ENCODE measurements at places on chromosomes 12 and 14. TPM values are rescaled to one million over a fixed set of nuclear protein-coding genes. Genes with fewer than 3 reads are reported as not detected.

EML1 gene
- 29.2 TPM for polyA plus RNA-seq

TAS2R31 gene
- polyA plus RNA-seq, result 0.28 TPM

CLEC6A gene
- polyA plus RNA-seq, result not detected

DNA sequence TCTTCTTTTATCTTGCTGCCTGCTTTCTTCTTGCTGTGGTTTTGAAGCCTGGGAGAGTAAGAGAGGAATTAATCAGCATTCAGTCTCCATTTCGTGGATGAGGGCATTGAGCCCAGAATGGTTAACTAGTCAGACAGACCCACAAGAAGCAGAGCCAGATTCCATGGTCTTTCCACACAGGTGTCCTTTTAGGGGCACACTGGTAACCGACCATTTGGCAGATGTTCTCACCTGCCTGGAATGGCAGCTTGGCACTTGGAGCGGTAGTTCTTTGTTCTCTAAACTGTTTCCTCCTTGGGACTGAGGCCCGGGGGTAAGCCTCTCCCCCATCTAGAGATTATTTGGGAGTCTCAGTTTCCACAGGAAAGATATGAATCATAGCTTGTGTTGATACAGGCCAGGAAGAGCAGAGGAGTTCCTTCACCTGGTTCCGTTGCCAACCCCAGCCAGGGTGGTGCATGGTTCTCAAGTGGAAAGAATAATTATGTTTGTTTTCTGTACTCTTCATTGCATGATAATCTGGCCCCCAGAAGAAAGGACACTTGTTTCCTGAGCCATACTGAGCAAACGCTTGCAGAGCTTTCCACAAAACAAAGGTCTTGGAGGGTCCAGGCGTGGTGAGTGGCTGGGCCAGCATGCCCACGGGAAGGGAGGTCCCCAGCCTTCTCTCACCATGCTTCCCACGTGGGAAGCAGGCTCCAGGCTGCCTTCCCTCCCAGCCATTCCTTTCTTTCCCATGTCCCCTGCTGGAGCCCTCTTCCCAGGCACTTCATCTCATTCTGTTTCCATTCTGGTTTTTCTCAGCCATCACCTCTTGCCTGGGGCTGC lies 2.0 kb upstream of the KRT75 start:
- no peak for DNase-seq

DNA sequence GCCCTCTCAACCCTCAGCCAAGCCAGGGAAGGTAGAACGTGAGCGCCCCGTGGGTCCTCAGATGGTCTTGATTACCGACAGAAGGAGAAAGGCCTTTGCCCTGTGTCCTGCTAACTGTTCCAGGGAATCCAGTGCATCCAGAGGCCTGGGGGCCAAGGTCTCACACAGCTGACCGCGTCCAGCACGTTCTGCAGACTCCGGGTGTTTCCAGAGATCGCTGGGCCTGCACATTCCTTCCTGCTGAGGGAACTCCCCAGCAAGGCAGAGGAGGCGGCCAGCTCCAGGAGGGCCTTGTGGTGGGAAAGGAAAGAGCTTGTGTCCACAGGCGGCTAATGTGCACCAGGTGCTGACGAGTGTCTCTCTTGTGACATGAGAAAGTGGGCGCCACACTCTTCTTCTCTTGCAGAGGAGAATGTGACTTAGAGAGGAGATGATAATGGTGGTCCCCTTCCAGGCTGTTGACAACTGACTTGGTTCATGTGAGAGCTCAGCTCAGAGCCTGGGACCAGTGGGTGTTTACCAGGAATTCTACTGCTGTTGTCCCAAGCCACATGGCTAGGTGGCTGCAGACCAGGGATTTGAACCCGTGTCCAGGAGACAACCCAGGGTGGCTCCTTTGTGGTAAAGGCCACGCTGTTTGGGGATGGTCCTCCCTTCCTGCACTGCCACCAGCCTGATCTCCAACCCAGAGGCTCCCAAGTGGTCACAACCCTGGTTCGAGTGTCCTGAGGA lies 46.8 kb upstream of the DLK1 start:
- no peak for DNase-seq

- DNase-seq, result no peak
These were observed 208.5 kb downstream of the SLC41A2 start for GRCh38 chr12:104749545-104749944.

DNA sequence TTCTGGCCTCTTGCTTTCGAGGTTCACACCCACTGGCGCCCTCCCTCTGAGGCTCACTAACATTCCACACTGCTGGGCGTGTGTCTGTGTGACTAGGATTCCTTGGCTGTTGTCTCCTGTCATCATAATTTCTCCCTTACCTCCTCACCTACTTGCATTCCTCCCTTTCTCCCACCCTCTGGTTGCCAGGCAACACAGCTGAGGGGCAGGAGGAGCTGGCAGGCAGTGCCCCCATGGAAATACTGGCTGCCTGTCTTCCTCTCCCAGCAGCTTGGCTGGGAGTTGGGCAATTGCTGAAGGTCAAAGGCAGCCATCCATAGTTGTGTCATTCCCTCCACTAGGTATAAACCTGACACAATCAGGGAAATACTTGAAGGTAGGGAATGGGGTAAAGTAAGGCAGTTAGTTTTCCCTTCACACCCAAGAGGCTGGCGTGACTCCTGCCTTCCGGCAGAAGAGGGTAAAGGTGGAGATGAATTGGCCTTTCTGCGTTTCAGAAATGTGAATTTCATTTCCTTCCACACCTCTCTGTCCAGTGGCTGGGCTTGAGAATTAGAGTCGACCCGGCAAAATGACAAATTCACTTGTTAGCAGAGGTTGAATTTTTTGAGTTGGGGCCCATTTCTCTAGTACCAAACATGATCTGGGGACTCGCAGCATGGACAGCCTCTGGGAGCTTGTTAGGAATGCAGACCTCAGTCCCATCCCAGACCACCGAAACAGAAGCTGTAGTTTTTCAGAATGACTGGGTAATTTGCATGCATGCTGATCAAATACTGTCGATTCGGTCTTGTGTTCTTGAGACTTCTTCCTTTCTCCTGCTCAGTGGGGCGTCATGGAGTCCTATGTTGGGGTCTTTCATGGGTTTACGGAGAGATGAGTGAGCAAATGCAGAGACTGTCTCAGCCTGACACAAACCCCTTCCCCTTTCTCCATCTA lies 24.3 kb upstream of the EMP1 start:
- peak; percentile 74 for DNase-seq

DNA sequence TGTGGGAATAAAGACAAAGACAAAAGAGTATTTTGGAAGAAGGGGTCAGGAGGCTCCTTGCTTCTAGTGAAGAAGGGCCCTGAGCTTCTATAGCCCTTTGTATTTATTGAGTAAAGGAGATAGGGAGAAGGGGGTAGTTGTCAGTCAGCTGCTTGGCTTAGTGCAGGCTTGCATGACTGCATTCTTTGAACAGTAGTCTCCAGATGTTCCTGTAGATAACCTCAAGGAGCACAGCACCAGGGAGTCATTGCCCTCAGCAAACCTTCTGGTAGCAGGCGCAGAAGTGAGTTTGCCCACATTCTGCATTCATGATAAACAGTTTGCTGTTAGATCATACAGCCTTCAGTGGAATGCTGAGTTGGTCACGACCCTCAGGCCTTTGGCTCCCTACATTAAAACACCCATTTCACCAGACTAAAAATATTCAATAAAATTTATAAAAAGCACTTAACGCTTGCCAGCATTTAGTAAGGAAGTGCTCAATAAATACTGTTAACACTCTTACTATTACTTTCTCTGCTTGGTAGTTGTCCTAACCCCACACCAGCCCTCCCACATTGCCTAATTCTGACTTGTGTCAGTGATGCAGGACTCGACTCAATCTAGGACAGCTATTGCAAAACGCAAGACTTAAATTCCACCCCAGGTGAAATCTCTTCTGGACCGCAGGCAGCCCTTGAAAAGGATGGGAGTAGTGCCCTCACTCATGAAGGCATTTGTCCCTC lies 3.0 kb upstream of the DHRS4 start:
- DNase-seq, result no peak

All from A549 (cell line).